ENCODE measurements at places on chromosomes 12 and 14.

- DNase-seq = no peak
These were observed 94.3 kb upstream of the ETV6 start for GRCh38 chr12:11555195-11555594.

GRCh38 chr12:73951956-73952703 is 585.5 kb upstream of the ATXN7L3B start:
- no peak for DNase-seq

DNA sequence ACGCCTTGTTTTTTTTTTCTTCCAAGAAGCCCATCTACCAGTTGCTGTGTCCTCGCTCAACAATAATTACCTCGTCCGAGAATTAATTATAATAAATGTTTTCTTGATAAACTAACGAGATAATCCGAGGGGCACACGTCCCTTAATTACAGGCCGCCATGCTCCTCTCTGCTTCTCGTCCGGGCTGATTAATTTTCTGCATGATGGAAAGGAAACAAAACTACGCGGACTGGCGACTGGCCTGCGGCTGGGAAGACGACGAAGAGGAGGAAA is 2.2 kb downstream of the OTX2 start:
- no peak for DNase-seq

GRCh38 chr14:94282991-94283723 is 9.9 kb downstream of the SERPINA10 start:
- DNase-seq = no peak

GRCh38 chr12:45098766-45099165 is 47.9 kb upstream of the DBX2 start:
- DNase-seq = no peak

DNA sequence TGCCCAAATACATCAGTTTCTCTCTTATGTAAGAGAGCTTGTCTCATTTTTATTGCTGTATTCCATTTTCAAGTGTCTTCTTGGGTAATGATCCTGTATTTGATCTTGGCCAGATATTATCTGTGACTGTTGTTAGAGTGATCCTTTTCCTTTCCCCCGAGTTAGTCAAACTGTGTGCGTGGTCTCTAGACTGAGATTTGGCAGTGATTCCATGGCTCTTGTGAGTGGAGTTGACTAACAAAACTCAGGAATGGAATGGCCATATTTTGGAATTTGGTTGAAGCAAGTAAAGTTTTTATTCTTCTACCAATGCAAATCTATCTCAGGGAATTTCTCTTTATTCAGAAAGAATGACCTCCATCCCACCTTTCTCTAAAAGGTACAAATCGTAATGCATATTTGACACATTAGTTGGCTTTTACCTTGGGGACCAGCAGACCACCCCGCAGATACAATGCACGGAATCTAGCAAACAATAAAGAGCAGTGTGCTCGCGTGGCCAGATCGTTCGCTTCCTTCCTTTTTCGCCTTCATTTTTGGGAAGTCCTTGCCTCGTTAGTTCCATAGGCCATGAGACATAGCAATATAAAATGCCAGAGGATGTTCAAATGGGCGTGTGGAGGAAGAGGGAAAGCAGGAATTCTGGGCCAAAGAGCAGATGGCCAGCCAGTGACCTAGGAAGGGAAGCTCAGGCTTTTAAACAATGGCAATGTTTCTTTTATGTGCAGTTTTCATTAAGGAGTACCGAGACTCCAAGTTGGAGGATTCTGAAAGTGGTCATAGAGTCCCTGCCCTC is 24.4 kb downstream of the ETV6 start:
- no peak for DNase-seq

GRCh38 chr12:95003921-95004272 is 400 bp upstream of the NDUFA12 start:
- DNase-seq = no peak

GRCh38 chr12:60752589-60752988 is 1156.8 kb downstream of the SLC16A7 start:
- DNase-seq = no peak

DNA sequence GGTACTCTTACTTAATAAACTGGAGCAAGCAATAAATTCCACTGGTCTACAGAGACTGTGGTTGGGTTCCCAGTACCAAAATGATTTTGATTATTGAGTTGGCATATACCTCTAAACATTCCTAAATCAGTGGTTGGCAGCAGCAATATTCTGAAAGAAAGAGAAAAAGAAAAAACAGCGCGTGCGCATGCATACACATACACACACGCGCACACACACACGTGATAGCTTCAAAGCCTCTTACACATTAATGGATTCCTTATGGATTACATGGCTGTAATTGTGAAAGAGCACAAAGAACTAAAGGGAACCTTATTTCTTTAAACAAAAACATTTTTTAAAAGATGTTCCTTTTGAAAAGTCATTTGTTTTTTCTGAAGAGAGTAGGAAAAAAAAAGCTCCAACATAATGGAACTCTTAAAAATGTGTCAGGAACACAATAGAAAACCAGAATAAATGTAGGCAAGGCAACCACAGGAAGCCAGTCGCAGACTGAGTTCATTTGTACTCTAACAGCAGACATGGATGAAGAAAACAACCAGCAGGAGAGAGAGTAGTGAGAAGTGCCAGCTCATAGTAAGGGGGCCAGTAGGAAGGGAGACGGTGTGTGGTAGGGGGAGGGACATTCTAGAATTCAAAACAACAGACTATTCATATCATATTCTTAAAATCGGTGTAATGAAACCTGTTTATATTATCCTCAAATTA is 80.0 kb downstream of the DRAM1 start:
- DNase-seq = peak; percentile 26

- no peak for DNase-seq
These were observed 96.7 kb downstream of the ETV6 start for GRCh38 chr12:11746024-11746771.

- DNase-seq = no peak
These were observed 30.7 kb downstream of the FRMD6 start for GRCh38 chr14:51682411-51682810.

GRCh38 chr12:121582583-121583333 is 1.9 kb upstream of the KDM2B start:
- DNase-seq = peak; percentile 79

DNA sequence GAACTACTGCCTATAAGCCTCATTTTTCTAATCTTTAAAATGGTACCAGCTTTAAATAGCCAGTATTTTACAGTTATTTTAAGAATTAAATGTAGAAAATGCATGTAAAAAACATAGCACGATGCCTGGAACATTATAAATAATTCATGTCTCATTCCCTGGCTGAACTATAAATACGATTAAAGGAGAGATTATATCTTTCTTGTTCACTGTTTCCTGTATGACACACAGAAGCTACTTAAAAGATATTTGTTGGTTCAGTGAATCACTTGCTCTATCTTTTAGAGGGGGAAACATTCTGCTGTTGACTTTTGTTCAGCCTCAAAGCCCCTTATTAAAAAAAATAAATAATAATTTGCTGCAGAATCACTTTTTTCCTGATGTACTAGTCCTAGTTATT is 406.9 kb downstream of the LRFN5 start:
- DNase-seq = no peak

DNA sequence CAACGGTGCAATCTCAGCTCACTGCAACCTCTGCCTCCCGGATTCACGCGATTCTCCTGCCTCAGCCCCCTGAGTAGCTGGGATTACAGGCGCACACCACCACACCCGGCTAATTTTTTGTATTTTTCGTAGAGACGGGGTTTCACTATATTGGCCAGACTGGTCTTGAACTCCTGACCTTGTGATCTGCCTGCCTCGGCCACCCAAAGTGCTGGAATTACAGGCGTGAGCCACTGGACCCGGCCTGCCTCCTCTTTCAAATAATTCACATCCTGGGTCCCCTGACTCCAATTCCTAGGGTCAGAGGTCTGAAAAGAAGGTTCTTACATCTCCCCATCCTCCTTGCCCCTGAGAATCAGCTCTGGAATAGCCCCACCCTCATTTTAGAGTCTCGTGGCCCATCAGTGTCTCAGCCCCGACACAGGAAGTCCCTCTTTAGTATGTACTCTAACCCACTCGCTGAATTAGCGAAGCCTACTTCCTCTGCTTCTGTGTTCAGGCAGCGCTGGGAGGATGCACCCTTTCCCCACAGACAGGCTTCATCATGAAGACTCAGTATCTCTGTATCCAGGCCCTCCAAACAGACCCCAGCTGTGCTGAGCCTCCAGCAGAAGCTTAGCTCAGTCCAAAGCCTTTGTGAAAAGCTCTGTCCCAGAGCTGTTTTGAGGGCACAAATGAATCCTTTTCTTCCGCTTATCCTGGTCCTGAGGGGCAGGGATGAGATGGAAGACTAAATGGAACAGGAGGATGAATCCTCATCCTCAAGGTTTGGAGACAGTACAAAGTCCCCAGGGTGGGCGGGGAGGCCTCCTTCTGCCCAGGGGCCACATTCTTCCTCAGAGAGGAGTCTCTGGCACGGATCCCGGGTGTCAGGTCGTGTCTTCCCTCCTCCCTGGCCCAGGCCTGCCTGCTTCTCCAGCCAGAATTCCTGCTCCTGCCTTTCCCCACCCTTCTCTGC is 3.5 kb downstream of the LPAR5 start:
- DNase-seq = no peak

DNA sequence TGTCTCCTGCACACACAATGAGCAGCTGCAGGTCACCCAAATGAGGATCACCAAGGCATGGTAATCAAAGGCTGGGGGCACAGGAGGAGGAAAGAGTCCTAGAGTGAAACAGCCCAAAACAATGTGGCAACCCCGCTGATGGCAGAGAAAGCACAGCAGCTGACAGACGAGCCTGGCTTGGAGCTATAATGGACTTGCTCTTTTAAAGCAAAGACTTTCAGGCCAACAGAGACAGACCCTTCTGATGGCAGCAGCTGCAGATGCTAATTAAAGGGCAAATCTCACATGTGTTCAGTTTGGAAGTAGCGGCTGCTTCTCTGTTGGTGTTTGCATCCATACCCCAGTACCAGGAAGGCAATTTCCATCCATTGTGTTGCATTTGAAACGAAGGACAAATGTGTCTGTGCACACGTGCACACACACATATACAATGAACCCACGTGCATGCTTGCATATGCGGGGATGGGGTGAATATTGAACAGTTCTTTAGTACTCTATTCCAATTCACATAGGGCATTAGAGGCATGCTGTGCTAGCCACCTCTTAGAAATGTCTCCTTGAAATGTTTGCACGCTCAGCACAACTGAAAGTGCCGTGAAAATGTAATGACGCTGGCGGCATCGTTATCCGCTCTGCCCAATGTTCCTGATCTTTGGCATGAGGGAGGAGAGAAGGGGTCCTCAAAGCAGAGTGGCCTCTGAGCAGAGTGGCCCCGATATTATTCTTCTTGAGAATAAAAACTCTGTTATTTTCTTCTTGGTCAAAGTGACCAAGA is 38.1 kb downstream of the CIT start:
- DNase-seq = no peak

DNA sequence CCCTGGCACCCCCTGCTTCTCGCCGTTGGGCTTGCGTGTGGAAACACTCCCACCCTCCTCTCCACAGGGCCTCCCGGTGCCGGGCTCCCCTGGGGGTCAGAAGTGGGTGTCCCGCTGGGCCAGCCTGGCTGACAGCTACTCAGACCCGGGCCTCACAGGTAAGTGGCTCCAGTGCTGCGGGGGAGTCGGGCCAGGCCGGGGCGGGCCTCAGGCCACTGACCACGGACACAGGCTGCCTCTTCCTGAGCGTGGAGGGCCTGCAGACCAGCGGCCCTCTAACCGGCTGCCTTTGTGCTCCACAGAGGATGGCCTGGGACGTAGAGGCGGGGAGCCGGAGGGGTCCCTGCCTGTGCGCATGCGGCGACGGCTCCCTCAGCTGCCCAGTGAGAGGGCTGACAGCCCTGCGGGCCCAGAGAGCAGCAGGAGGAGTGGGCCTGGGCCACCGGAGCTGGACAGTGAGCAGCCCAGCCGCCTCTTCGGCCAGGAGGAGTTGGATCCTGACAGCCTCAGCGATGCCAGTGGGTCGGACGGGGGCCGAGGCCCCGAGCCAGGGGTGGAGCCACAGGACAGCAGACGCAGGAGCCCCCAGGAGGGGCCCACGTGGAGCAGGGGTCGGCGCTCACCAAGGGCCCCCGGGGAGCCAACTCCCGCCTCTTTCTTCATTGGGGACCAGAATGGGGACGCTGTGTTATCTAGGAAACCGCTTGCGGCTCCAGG is 21.1 kb downstream of the CEP170B start:
- no peak for DNase-seq

DNA sequence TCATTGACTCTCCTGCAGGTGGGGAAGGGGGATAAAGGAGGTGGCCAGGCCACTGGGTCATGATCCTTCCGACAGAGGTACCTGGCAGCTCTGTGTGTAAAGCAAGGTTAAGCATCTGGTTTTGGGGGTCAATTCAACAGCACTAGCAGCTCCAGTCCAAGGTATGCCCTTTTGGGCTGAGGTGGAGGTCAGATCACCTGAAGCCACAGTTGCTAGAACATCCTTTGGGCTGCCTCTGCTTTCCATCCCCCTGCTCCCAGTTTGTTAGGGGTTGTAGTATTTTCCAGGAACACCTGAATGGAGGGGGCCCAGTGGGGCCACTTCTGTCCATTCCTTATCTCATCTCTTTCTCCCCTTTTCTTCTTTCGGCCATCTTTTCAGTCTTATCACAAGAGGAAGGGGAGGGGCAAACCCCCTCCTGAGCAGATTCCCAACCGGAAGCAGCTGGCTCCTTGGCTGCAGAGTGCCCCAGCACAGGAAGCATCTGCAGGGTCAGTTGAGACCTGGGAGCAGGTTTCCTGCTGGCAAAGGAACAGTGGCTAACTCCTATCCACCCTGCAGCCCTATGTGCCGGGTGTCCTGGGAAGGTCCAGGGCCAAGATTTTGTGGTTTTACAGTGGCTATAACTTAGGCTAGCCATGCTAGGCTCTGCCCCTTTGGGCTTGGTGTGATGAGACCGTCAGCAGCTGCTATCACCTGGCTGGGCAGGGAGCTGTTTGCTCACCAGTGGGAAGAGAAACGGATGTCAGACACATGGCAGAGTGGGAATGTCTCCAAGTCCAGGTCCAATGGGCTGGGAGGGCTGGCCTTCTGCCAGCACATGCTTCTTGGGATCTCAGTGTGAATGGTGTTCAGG is 40.2 kb downstream of the SH2B3 start:
- peak; percentile 7 for DNase-seq

DNA sequence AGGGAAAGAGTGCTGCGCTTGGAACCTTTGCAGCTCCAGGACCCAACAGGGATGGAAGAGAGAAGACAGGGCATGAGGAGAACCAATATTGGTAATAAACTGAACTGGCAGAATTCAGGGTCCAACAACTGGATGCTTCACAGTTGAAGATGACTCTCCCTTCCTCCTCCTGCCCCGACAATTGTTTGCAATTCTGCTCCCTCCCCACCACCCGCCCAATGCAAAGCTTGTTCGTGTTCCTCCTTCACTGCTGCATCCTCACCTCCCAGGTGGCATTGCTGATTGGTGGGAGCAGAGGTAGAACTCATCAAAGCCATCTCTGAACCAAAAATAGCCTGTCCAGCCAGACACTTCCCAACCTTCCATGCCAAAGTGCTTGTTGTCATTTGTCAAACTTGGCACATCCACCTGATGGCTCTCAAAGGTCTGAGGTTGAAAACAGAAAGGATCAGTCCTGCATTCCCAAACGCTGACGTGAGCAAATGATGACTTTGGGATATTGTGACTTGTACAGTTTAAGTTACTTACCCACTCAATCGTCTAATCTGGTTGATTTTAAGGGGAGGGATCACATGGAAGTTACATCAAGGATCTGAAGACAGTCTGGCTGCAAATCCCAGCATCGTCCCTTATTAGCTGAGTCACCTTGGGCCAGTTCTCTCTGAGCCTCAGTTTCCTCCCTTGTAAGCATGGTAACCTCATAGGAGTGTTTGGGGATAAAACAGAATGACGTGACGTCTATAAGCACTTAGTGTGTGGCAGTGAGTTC is 242.6 kb upstream of the CRY1 start:
- no peak for DNase-seq

GRCh38 chr12:97595426-97595831 is 132.8 kb downstream of the RMST start:
- no peak for DNase-seq
